ENCODE measurements at places on chromosomes 5 and 9.

GRCh38 chr5:126686451-126687126, 85.8 kb downstream of the PHAX start:
- DNase-seq = no peak

- no peak for DNase-seq
Observed at GRCh38 chr5:136099870-136100269, 32.8 kb upstream of the SMAD5 start.

DNA sequence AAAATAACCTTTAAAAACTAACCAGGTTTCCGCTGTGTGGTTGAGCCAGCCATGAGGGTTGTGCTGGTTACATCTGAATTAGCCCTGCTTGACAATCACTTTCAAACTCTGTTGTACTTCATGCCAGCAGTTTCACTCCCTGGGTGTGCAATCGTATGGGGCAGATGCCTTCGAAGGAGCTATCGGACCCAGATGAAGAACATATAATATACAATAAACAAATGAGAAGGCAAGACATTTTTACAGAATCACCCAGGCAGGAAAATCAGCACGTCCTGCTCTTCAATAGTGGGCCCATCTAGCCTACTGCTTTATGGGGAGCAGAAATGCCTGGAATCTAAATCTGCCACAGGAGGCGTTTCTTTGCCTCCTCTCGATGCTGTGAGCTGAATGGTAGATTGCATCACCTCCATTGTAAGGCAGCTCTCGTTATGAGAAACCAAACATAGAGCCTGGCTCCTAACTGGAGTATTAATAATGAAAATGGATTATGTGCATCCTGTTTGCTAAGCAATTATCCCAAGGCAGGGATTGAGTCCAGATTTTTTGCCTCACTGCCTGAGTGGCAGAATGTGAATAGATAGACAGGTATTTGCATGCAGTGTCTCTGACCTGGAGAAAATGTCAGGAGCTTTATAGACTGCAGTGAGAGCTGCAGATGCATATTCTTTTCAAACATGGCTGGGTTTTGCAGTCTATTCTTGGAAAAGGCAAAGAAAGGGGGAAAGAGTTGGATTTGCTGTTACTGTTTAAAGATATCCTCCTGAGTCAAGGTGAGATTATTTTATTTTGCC, 143.3 kb upstream of the SMARCA2 start:
- no peak for DNase-seq

DNA sequence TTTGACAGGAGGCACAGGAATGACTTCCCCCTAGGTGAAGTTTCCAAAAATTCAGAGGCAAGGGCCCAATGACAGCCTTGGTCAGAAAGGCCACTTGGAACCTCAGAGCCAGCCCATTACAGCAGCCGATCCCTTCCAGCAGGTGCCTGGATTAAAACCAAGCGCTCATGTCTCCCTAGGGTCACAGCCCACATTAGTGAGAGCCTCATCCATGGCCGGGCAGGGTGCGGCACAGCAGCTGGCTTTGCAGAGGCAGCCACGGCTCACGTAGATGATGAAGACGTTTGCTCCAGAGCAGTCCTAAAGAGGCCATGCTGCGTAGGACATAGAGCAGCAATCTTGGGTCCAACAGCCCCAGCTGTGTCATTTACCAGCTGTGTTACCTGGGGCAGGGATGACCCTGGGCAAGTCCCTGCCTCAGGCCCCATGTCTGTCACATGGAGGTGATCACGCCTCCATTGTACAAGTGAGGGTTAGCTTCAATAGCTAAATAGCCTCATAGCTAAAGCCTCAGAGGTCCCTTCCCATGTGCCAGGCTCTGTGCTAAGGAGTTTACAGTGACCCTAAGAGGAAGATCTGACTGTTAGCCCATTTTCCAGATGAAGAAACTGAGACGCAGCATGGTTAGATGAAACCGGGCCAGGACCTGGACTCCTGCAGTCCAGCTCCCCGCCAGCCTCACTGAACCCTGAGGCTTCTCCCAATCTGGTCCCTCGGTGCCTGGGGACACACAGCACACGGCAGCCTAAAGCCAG, 39.2 kb downstream of the NEK6 start:
- DNase-seq = no peak

DNA sequence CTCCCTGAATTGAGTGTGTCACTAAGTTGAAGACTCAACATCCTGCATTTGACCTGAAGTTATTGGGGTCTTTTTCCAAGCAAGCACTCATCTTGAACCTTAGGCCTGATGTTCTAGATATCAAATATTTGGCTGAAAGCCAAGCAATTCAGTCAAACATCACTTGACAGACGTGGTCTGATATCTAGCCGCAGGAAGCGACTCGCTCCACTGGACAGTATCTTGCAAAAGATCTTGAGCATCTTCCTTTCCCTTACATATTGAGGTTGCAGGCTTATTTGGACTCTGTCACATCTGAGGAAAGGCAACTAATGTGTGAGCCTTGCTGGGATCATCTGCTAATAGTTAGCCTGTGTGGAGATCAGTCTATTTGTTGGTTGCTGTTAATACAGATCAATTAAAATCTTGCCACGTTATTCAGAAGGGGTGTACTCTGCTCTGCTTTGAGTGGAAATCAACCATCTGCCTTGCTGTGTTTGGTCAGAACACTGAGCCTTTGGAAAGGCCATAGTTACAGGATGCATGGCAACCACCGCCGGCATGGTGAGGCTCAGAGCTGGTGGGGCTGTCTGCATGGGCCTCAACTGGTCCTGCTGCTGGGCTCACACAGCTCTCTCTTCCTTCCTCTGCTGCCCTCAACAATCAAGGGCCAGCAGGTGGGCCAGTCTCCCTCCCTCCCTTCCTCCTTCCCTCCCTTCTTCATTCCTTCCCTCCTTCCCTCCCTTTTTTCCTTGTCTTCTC, 166.9 kb upstream of the KLF9 start:
- no peak for DNase-seq

DNA sequence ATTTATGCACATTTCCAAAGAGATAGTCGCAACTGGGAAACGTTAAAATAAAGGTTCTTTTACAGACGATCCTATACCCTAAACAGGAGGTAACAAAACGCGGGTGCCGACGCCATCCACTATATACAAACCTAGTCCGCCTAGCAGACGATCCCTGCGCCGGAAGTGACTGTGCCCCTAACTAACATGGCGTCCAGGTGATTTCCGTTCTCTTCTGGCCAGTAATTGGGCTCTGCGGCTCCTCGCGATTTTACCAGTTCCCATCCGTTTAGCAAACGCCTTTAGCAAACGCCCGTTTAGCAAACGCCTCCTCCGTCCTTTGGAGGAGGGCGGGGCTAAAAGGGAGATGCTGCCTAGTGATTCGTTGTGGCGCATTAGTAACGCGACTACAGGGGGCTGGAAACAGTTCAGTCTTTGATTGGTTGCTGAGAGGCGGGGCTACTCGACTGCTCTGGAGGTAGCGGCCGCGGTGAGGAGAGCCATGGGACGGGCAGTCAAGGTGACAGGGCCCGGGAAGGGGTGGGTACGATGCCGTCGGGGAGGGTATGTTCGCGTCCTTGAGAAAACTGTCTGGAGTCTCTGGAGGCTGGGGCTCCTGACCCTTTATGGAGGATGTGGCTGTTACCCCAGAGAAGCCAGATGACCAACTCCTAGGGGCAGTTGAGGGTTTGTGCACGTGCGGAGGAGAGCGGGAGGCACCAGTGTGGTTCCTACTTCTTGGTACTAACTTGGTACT, at the start of gene LYRM7:
Gene LYRM7 (plus strand): TSS at position 405 of the 736 bp plus-strand sequence. CDS start 77 bp downstream, at position 482.
- DNase-seq = peak; percentile 95

DNA sequence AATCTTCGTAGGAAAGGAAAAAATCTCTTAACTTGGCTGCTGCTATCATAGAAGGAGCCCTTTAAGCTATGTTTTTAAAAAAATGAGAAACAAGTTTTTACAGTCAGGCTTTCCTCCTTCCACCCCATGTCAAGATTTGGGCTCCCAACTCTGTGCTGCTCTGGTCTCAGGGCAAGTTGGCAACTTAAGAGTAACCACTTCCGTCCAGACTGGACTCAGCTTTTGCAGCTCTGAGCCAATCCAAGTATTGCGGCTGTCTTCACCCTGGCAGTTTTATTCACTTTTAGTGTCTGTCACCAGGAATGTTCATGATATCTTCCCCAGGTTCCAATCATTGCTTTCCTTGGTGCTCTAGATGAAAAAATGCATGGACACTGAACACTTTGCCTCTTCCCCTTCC, 115.9 kb upstream of the GAS1 start:
- no peak for DNase-seq

Measured in C1 segment of cervical spinal cord (tissue), 14 donors.